ENCODE measurements at places on chromosomes 1 and 21.

GRCh38 chr1:186965847-186966246, 137.1 kb downstream of the PLA2G4A start:
- DNase-seq: no peak

- DNase-seq: no peak
Observed at GRCh38 chr1:70896224-70896623, 151.4 kb downstream of the PTGER3 start.

DNA sequence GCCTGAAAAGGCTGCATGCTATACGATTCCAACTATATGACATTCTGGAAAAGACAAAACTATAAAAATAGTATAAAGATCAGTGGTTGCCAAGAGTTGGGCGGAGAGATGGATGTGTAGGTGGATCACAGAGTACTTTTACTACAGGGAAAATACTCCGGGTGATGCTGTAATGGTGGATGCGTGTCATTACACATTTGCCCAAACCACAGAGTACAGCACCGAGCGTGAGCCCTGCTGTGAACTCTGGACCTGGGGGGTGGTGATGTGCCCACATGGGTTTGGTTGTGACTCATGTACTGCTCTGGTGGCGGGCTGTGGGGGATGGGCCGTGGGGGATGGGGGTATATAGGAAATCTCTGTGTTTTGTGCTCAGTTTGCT, 162.7 kb upstream of the COL6A1 start:
- DNase-seq: peak; percentile 56

- no peak for DNase-seq
Observed at GRCh38 chr1:218275823-218276222, 9.3 kb upstream of the RRP15 start.

GRCh38 chr1:47444297-47444561, 6.4 kb downstream of the FOXD2 start:
- DNase-seq: no peak

DNA sequence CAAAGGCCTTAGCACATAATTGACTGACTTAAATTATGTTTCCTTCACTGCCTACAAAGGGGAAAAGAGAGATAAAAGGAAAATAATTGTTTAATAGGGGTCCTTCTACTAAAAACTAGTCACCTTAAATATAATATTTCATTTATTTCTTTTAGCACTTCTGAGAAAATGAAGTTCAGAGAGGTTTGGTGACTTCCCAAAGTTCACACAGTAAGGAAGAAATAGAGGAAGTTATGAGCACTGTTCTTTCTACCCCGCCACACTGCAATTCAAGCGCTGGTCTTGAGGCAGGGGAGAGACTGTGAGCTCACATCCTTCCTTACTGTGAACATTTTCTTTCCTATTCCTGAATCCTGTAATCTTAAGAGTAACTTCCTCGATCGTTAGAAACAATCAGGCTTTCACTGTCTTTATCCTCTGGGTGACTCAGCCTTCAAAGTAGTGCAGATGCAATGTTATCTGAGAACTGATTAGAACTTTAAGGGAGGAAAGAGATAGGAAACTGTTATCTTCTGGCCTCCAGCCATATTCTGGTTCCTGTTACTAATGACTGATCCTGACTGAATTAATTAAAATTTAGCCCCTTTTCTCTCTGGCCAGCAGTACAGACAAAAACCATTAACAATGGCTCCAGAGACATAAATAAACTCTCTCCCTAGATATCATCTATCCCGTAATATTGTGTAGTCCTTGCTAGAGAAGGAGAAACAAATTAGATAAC, 6.8 kb downstream of the RGS5 start:
- no peak for DNase-seq

DNA sequence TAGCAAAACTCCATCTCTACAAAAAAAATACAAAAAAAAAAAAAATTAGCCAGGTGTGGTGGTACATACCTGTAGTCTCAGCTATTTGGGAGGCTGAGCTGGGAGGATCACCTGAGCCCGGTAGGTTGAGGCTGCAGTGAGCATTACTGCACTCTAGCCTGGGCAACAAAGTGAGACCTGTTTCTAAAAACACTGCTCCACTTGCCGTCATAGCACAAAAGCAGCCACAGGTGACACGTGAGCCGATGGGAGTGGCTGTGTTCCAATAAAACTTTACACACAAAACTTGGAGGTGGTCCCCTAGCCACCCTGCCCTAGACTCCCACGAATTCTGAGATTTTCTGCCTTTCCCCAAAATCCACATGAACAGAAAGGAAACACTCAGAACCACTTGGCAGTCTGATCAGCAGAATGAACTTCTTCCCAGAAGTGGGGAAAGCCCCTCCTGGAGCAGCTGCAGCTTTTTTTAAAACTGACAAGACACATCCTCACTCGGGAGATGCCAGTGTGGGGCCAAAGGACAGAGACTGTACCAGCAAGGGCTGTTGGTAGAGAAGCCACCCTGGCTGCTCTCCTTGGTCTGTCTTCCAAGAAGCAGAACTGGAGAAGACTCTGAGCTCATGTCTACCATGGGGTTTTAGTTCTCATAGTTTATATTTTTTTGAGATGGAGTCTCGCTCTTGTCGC, 23.3 kb downstream of the PLEKHM2 start:
- DNase-seq: no peak

- DNase-seq: no peak
Observed at GRCh38 chr1:47219590-47220220, 12.3 kb downstream of the TAL1 start.

DNA sequence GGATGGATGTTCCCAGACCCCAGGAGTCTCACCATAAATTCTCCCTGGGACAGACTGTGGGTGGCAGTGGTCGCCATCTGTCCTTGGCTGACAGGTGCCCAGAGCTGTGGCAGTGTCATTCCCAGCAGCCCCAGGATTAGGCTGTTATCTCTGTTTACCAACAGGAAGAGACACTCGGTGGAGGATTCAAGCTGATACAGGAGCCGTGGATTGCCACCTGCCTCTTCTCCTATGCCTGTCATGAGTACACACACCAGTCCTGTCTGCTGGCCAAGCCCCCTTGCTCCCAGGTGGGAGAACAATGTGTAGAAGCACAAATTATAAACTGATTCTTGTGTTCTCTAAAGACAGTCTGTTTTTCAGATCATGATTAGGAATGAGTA, 152.6 kb downstream of the ETS2 start:
- no peak for DNase-seq

DNA sequence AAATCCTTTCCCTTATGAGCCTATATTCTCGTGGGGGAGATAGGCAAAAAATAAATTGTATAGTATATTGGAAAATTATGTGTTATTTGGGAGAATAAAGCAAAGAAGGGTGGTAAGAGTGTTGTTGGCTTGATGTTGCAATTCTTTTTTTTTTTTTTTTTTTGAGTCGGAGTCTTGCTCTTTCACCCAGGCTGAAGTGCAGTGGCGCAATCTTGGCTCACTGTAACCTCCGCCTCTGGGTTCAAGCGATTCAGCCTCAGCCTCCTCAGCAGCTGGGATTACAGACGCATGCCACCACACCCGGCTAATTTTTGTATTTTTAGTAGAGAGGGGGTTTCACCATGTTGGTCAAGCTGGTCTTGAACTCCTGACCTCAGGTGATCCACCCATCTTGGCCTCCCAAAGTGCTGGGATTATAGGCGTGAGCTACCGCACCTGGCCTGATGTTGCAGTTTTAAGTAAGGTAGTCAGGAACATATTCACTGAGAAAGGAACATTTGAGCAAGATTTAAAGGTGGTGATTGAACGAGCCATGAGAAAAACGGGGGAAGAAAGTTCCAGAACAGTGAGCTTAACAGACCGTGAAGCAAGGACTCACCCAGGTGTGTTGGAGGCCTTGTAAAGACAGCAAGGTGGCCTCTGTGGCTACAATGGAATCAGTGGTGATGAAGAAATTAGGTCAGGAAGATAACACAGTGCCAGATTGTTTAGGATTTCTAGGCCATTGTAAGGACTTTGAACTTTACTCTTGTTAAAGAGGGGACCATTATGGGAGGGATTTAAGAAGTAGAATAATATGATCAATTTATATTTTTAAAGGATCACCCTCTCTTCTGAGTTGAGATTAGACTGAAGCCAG, 45.8 kb downstream of the RPRD2 start:
- no peak for DNase-seq

DNA sequence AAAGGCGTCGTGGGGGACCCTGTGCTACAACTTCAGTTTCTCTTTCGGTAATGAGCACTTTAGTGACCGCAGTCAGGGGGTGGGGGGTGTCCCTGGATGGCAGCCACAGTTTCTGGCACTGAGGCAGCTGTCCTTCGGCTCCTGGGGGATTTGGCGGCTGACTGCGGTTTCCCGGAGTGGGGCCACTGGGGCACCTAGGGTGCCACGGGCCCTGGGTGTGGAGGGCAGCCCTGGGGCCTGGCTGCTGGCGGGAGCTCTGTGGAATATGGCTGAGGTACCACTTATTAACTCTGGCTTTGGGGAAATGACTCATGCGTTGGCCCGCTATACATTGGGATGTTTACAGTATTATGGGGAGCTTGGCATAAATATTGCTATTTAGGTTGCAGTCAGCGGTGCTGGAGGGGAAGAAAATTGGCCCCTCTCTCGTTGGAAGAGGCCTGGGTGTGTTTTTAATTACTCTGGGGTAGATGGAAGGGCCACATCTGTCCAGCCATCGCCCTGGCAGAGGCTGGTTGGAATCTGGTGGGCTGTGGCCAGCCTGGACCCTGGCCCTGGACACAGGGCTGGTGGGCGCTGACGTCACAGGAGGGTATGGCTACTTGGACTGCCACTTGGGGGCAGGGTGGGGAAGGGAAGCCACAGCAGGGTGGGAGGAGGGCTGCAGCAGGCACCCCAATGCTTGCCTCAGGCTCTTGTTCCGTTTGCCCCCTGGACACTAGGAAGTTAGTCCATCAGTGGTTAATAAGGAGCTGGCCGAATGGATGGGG, 2.0 kb downstream of the EPHB2 start:
- DNase-seq: no peak

- DNase-seq: no peak
Observed at GRCh38 chr1:197438010-197438790, 170.1 kb downstream of the CRB1 start.

GRCh38 chr21:34180407-34180806, 107.0 kb downstream of the MRPS6 start:
- no peak for DNase-seq

DNA sequence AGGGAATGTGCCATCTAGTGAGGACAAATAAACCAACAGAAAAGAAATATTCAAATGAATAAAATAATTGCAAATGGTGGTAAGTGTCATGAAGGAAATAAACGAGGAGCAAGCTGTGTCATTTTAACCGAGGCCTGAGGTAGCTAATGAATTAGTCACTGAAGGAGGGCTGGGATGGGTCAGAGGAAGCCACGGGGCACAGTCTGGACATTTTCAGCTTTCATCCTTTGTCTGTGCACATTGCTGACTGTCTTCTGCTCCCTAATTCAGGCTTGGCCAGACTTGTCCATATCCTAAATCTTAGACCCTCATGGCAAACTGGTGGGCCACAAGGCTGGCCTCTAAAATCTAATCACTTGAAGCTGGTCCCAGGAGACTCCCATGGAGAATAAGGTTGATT, 138.4 kb downstream of the RHOU start:
- DNase-seq: no peak

GRCh38 chr1:163147019-163147418, 55.7 kb downstream of the RGS5 start:
- DNase-seq: no peak

GRCh38 chr1:67674260-67675011, 10.6 kb upstream of the GADD45A start:
- DNase-seq: no peak

- no peak for DNase-seq
Observed at GRCh38 chr21:39048064-39048463, 135.2 kb downstream of the PSMG1 start.

DNA sequence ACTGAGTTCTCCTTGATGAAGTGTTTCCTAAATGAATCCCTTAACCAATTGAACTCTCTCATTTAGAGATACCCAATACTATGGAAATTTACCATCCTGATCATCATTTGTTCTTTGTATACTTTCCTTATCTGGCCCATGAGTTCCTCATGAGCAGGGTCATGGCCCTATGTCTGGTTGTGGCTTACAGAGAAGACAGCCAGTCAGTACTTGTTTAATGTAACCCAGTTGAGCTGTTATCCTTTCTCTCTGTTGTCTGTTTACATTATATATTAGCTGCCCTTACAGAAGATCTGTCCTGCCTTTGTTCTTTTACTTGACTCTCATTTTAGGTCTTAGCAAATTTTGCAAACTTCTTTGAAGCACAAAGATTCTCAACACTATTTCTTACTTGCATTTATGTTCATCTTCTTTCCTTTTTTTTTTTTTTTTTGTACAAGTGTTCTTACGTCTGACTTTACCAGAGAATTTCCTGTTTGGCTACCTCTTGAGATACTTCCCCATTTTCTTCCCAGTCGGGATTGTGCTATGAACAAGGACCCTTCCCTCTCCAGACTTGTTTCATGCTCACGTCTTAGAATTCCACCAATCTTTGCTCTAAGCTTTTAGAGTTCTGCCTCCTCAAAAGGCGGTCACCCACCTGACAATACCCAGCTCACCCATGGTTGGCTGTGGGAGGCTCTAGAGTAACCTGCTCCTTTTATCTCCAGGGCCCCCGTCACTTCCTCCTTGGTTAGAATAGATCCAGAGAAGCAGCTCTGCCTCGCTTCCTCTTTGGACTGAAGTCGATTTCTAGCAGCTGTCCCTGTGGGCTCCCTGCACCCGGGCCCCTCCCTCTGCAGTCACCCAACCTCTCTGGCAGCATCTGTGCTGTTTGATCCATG, 53.6 kb upstream of the RUNX1 start:
- peak; percentile 28 for DNase-seq

- no peak for DNase-seq
Observed at GRCh38 chr1:98382586-98382985, 278.9 kb upstream of the SNX7 start.

GRCh38 chr1:8021676-8022266, 4.3 kb downstream of the ERRFI1 start:
- no peak for DNase-seq

DNA sequence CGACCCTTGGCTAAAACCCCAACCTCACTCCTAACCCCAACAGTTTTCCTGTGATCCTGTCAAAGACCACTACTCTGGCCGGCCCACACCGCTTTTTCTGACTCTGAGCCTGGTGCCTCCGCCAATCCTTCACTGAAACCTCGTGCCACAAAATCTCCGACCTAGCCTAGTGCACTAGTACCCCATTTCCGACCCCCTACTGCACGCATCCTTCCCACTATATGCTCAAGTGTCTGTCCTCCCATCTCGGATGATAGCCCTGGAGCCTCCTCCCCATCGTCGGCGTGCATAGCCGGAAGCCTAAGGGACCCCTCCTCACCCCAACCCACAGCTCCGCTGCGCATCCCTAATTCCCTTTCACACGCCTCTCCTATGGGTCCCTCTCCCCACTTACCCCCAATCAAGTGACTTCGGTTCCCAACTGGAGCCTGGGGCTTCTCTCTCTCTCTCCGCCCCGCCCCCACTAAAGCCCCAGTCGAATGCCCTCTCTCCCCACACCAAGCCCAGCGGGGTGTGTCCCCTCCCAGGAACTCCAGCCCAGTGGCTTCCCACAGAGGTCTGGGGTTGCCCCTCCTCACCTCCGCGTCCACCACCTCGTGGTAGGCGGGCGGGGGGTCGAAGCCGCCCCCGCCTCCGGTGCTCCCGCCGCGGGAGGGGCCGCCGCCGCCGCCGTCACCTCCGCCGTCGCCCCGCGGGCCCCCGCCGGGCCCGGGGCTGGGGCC, 791 bp downstream of the USP24 start:
- no peak for DNase-seq

GRCh38 chr1:27393641-27394281, 1.3 kb downstream of the GPR3 start:
- no peak for DNase-seq

- DNase-seq: no peak
Observed at GRCh38 chr21:34166468-34166867, 93.1 kb downstream of the MRPS6 start.

All from activated naive CD4-positive, alpha-beta T cell (primary cell).